Osteoblast (primary cell): ENCODE measurements at places on chromosomes 5 and 9. TPM values are rescaled to one million over a fixed set of nuclear protein-coding genes. Genes with fewer than 3 reads are reported as not detected.

DNA sequence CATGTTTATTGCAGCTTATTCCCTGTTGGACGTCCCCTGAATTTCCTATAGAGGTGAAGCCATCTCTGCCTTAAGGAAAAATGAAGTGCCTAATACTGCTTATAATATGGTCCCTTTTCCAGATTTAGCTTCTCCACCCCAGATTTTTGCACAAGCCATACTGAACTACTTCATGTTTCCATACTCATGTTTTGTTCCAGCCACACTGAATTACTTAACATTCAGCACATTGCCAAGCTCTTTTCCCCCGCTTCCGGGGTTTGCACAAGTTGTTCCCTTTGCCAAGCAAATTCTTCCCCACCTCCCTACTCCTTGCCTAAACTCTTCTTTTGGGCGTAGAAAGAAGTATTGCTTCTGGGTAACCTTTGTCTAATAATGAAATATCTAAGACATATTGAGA lies 1.7 kb upstream of the CNTRL start:
- peak; percentile 49 for DNase-seq

DNA sequence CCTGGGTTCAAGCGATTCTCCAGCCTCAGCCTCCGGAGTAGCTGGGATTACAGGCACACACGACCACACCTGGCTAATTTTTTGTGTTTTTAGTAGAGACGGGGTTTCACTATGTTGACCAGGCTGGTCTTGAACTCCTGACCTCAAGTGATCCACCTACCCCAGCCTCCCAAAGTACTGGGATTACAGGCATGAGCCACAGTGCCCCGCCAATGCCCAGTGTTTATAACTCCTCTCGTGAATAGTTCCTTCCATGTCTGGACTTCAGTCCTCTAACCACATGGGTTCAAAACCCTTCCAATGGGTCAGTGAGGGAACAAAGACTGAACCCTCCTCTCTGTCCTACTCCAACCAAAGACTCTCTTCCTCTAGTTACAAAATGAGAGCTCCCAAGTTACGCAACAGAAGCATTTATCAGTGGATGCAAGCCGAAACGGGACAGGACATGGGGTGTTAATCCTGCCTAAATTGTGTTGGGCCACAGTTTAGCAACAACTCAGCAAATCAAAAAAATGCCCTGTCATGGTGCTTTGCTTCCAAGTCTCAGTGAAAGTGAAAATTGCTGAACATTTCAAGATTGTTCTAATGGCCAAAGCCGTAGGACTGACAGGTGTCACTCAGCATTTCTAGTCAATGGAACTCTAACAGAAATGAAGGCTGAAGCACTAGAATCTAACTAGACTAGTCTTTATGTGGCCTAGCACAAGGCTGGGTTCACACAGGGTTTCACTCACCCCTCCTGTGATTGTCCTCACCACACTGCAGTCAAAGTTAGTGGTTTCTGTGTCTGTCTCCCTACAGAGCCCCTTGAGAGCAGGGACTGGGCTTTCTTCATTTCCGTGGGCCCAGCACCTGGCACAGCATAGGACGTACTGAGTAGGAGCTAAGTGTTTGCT lies 3.2 kb upstream of the TMEM245 start:
- no peak for DNase-seq

GRCh38 chr9:121675969-121676822 lies 24.8 kb downstream of the DAB2IP start:
- peak; percentile 42 for DNase-seq

DNA sequence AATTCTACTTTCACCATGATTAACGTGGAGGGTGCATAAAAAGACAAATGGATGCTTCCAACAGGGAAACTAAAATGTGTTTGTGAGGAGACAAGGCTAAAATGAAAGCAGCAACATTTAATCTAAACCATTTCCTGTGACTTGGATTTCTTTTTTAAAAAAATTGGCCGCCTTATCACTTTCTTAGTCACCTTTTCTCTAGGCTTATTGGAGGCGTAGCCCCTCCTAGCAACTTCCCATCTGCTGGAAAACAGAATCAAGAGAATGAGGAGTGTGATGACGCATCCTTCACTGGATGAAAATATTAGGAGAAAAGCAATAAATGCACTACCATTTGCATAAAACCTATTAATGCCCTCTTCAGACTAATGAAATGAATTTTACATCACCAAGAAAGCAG lies 791 bp upstream of the GPR150 start:
- DNase-seq: peak; percentile 42

GRCh38 chr9:78778861-78779374 lies 482.0 kb downstream of the PSAT1 start:
- peak; percentile 22 for DNase-seq

GRCh38 chr5:111337688-111338087 lies 113.5 kb downstream of the CAMK4 start:
- DNase-seq: no peak

DNA sequence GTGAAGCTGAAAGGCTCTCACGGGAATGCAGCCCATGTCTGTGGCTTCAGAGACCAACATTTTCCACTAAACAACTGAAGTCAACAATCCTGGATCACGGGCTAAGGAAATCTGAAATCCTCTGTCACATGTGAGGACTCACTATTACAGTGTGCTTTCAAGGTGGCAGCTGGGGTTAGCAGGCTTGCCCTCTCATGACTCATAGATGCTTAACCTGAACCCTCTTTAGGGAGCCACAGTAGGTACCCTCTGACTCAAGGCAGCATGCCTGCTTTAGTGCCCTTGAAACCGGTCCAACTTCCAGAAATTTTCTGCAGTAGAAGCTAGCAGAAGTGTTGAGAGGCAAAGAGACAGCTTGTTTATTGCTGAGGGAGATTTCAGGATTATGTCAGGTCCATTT lies 232.5 kb downstream of the GABRB2 start:
- DNase-seq: no peak

GRCh38 chr5:32420506-32420905 lies 24.0 kb downstream of the ZFR start:
- peak; percentile 83 for DNase-seq

DNA sequence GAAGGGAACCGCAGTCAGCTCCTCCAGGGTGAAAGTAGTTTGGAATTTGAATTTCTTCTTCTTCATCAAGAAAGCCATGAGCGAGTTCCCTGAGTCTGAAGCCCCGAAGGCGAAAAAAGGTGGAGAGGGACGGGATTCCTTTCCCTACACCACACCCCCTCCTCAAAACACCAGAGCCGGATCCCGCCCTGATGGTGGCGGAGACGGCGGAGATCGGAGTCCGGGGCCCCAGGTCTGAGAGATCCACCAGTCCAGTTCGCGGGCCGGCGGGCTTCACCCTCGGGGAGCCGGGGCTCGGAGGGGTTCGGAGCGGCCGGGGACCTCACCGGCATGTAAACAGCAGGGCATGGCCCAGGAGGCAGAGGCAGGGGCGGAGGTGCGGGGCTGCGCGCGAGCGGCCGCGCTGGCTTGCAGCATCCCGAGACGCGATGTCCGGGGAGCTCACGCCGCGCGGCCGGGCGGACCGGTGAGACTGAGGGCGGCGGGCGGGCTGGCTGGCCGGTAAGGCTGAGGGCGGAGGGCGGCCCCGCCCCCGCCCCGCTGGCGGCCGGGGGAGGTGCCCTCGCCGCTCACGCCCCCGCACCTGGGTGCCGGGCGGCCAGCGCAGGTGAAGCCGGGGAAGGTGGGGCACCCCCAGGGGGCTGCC lies 606 bp downstream of the EEIG1 start:
- DNase-seq: peak; percentile 87

GRCh38 chr5:1784197-1785050 lies 15.2 kb downstream of the MRPL36 start:
- peak; percentile 8 for DNase-seq

DNA sequence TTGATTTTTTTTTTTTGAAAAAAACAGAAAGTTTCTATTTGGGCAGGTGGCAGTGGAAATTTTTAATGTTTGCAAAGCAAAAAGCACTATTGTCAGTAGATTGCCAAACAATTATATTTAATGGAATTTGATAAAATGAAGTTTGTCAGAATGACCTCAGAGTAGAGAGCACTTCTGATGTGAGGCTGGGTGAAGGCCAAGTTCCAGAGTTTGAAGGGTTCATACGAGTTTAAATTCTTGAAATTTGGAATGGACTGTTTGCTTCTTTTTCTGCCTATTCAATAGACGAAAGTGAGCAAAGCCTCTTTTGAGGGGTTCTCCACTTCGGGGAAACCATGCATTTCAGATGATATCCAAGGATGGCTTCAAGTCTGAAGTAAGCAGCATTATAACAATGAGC lies 7.4 kb downstream of the SHC3 start:
- no peak for DNase-seq

DNA sequence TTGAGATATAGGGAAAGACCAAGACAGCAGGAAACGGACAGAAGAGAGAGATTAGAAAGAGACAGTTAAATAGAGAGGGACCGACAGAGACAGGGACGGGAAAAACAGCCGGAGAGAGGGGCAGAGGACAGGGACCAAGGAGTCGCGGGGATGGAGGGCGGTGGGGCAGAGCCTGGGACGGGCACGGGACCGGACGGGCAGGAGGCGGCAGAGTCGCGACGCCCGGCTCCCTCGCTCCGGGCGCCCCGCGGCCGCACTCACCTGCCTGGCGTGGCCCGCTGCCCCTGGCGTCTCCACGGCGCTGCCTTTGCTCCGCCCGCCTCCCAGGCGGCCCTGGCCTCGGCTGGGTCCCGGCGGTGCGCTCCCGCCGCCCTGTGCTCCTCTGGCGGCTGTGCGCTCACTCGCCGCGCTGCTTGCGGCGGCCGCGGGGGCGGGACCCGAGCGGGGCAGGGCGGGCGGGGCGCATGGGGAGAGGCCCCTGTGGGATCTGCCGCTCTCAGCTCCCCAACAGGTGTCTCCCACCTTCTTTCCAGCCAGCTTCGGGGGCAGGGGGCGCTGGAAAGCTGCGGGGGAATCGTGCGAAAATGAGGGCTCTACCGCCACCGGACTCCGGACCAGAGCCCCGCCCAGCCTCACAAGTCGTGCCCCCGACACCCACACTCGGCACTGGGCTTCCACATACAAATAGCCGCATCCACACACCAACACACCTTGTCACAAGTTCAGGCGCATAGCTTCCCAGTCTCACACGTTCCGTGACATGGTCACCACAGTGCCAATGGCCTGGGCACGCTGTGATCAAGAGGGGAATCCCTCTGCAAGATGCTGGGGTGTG lies at the start of gene ARID3C:
Gene ARID3C, minus strand, starts transcription at position 411 of the 835 bp plus-strand sequence. CDS start 1,052 bp downstream, outside the sequence.
- peak; percentile 89 for DNase-seq

GRCh38 chr5:89095341-89095740 lies 212.4 kb upstream of the MEF2C start:
- DNase-seq: peak; percentile 25

DNA sequence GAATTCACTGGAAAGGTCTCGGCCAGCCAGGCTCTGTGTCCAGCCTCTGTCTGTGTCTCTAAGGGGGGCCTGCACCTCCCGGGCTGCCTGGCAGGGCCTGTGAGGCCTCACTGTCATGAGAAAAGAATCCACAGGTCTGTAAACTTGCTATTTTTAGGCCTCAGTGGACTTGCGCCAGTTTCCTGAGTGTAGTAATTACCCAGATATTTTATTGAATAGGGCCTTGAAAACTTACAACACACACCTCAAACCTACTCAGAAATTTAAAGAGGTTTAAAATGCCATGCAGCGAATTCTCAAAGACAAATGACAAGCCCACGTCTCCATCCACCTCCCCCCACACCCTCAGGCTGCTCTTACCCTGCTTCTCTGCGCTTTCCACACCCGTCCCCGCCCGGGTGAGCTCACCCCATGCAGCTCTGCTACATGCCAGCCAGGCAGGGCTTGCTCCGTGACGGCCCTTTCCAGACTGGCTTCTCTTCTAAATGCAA lies 8.8 kb upstream of the TENT4A start:
- DNase-seq: peak; percentile 92

Gene AQP3
- total RNA-seq: 0.72 and 0.88 TPM in 2 replicates

Gene FOXD4
- total RNA-seq: 0.29 and 0.36 TPM in 2 replicates

Gene SERF1B
- 8.3 and 12.1 TPM in 2 replicates for total RNA-seq

Gene PCDHB6
- 0.59 and 0.72 TPM in 2 replicates for total RNA-seq

Gene ARPC5L
- 9.8 and 11.8 TPM in 2 replicates for total RNA-seq

Gene FCN2
- total RNA-seq: not detected in 2 replicates

Gene IFNB1
- total RNA-seq: not detected in 2 replicates
